T-helper 22 cell (primary cell): ENCODE measurements at places on chromosomes 7 and 10.

DNA sequence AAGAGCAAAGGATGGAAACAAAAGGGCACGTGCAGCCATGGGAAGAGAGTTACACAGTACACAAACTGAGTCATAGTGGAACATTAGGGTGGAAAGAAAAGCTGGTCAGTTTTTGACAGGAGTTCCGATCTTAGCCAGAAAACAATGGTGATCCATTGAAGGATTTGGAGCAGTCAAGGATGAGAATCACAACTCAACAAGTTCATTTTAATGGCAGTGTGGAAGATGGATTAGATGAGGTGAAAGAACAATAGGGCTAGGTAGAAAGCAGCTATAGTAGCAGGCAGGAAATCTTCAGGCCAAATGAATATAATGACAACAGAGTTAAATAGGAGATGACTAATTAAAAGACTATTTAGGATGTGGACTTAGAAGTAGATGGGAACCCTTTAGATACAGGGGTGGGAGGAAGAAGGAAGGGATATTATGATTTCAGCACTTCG, 136.3 kb downstream of the DOCK4 start:
- no peak for DNase-seq

DNA sequence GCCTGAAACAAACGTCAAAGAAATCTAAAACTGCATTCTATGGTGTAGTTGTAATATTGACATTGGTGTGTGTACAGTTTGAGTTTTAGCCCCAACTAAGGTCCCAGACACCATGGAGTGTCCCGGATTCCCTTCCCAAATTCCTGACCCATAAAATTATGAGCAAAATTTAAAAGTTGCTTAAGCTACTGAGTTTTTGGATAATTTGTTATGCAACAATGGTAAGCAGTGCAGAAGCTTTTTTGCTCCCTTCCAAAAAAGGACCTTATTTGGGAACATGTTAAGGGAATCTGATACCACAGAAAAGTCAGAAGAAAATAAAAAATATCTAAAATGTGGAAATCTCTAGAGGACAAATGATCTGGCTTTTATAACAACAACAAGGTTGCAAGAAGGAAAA, 63.3 kb upstream of the KMT2E start:
- DNase-seq: no peak

- no peak for DNase-seq
These were observed 12.8 kb downstream of the ANXA11 start for GRCh38 chr10:80192553-80192952.

- DNase-seq: no peak
These were observed 44.9 kb upstream of the ANK3 start for GRCh38 chr10:60434418-60435046.

GRCh38 chr7:157177983-157178381, 39.3 kb downstream of the UBE3C start:
- DNase-seq: no peak

- no peak for DNase-seq
These were observed 77.5 kb upstream of the EEPD1 start for GRCh38 chr7:36075561-36075960.

DNA sequence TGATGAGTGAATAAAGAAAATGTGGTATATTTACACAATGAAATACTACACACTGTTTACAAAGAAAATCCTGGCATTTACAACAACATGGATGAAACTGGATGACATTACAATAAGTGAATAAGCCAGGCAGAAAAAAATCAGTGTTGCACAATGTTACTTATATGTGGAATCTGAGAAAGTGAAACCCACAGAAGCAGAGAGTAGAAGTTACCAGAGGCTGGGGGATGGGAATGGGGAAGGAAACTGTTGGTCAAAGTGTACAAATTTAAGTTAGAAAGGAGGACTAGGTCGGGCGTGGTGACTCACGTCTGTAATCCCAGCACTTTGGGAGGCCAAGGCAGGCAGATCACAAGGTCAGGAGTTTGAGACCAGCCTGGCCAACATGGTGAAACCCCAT, 538.5 kb upstream of the MKI67 start:
- no peak for DNase-seq

GRCh38 chr10:69172241-69172982, 7.6 kb upstream of the SUPV3L1 start:
- no peak for DNase-seq

DNA sequence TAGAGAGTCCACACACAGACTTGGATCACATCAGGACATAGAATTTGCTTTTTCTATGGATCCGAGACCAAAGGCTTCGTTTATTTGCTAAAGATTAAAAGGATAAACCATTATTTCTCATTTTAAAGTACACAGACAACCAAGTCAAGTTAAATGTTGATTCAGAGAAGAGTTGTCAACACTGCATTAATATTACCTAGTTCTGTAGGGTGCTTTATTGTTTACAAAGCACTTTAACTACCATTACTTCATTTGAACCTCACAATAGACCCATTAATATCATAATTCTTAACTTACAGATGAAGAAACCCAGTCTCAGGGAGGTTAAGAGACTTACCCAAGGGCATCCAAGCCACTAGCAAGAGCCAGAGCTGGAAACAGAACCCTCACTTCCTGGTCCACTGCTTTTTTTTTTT, 43.2 kb upstream of the GSAP start:
- no peak for DNase-seq

GRCh38 chr7:12211711-12212485, 804 bp downstream of the TMEM106B start:
- no peak for DNase-seq

DNA sequence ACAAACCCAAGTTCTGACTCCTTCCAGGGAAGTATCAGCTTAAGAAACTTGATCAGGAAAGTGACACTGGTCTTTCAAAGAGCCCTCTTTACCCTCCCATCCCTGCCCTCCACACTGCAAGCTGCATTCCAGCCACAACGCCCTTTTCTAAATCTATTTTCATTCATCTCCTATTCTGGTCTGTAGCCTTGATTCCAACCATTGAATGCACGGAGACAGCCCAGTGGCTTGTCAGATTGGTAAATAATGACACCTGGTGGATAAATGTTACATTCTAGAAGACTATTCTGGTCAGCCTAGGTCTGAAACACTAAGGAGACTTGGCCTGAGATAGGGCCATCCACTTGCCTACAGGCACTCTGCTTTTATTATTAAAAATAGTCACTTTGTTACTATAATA, 20.9 kb downstream of the MORN4 start:
- DNase-seq: no peak

- DNase-seq: no peak
These were observed 13.2 kb downstream of the STAM start for GRCh38 chr10:17657103-17657500.

DNA sequence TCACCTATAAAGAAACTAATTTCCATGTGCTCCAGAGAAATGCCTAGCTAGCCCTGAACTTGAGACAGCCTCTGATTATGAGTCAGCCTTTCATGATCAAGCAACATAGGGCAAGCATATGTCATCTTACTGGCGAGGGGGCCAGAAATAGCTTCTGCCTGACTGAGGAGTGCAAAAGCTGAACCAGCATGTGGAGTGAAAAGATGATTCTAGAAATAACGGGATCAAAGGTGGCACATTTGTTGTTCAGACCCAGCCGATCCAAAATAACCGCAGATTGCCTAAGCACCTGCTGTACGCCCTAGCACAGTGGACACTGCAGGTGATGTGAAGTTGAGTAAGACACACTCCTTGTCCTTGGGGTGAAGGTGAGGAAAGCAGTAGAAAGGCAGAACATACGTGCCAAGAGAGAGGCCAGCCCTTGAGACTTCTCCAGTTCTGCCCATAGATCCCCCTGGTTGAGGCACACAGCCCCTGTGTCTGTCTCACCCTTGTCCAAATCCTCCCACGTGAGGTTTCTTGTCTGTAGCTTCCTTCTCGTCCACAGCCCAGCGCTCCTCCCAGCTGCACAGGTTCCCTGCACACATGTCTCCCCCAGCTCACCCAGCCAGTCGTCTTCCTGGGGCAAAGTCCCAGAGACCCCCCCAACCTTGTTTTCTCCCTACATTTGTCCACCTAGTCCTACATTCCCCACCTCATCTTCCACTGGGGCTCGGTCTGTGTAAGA, 2.8 kb upstream of the BCL7B start:
- no peak for DNase-seq

- no peak for DNase-seq
These were observed 6.7 kb downstream of the SKAP2 start for GRCh38 chr7:26857506-26858240.

- DNase-seq: no peak
These were observed 103.7 kb upstream of the TMEM106B start for GRCh38 chr7:12107381-12107780.

- no peak for DNase-seq
These were observed 161.5 kb upstream of the ZNF804B start for GRCh38 chr7:88597941-88598425.

- DNase-seq: no peak
These were observed 4.9 kb upstream of the GRID2IP start for GRCh38 chr7:6556196-6556595.

DNA sequence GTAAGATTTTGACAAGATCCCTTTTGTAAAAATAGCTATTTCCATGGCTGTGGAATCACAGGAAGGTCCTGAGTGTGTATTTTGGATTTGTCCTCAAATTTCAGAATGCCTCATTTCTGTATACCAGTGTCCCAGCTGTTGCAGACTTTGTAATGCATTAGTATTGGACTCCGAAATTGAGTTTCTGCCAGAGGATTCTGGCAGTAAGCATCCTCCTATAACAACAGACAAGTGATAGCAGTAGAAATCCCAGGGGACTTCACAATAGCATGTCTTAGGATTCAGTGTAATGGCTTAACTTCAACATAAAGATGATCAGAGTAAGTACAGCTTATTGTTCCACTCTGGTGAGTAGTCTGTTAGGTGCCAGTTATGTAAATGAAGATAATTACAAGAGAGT, 104.6 kb downstream of the FOXP2 start:
- DNase-seq: no peak

- no peak for DNase-seq
These were observed 53.4 kb upstream of the SLC35B4 start for GRCh38 chr7:134370135-134370534.

DNA sequence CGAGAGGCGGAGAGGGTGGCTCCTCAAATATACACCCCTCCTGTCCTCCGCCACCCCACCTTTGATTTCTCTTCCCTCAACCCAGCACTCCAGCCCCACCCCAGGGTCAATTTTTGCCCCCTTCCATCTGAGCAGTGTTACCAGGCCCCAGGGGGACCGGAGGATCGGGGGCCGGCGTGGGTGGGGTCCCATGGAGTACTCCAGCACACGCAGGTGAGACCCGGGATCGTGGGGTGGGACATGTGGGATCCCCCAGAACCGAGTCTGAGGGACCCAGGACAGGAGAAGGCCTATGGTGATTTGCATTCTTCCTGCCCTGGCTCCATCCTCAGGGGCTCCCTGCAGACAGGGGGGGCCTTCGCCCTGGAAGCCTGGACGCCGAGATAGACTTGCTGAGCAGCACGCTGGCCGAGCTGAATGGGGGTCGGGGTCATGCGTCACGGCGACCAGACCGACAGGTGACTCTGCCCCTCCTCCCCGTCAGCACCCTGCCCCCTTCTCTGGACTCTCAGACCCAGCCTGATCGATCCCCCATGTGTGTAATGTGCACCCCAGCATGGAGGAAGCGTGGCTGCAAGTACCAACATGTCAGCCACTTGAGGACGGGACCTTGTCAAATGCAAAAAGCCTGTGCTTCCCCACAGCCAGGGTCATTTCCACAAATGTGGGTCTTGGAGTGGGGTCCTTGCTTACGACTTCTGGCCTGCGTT, 744 bp downstream of the TRIP6 start:
- DNase-seq: no peak

DNA sequence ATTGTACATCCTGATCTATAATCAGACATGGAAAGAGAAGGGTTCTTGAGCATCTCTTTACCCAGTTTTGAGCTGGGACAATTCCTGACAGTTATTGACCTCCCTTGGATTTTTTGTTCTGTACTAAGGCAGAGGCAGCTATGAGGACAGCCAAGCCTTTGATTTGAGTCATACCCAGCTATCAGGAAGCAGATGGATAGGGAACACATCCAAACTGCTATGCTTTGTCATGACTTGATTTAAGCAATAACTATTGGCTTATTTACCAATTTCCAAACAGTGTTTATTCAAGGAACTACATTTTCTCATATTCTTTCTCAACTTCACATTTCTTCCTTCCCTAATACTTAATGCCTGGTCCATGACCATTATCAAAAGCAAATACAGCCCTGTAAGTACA, 396.4 kb upstream of the STEAP1 start:
- no peak for DNase-seq

DNA sequence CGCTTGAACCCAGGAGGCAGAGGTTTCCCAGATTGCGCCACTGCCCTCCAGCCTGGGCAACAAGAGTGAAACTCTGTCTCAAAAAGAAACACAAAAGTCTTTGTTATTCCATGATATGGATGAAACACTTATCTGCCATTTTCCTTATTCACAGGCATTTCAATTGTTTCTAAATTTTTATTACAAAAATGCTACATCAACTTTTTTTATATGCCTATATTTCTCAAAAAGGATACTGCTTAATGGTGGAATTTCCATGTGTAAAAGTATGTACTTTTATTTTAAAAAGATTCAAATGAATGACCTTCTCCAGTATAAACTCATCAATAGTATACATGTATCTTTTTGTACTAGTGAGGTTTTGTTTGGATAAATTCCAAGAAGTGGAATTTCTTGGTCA, 41.9 kb upstream of the STMP1 start:
- no peak for DNase-seq
